Large intestine (tissue), 12 donors: ENCODE measurements at places on chromosomes 7 and 10.

DNA sequence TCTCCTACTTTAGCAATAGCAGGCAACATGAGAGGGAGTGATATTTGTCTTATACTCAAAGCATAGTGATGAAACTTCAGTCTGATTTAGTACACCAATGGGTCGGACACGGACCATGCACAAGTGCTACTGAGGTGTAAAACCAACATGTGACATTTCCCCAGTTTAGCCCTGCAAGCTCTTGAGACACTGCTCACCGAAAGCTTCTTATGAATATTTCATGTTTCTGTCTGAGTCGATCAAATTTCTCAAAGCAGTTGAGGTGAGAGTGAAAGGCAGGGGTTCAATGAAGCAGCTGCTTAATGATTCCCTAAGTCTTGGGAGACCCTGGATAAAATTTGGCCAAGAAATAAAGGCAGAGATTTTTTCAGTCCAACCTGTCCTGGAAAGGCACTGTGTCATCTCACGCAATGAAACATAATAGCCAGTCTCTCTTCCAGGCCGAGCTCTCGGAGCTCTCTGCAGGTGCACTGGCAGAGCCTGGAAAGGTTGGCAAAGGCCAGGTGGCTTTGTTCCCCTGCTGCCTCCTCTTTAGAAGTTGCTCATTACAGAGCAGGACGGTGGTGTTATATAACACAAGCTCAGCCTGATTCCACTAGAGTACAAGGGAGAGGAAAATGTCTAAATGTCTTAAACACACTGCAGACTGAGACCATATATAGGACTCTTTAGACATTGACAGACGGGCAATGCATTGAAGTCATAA lies 33.9 kb upstream of the XPNPEP1 start:
- DNase-seq, result no peak

DNA sequence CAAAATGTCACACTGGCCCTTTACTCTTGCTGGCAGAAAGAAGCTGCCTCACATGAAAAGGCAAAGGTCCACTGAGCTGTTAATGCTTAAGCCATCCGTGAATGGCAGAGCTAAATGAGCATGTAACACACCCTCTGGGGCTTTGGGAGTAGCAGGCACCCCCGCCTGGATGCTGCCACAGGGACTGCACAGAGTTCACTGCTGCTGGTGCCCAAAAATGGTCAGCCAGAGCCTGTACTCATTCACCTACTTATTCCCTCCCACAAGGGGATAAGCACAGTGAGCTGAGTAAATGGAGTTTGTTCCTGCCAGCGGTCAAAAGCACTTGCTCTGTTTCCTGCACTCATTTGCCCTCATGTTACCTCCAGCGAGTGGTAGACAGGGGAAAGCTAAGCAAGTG lies 374.0 kb upstream of the STEAP1 start:
- DNase-seq, result no peak

GRCh38 chr10:128147064-128147463 lies 20.8 kb upstream of the MKI67 start:
- DNase-seq, result no peak

DNA sequence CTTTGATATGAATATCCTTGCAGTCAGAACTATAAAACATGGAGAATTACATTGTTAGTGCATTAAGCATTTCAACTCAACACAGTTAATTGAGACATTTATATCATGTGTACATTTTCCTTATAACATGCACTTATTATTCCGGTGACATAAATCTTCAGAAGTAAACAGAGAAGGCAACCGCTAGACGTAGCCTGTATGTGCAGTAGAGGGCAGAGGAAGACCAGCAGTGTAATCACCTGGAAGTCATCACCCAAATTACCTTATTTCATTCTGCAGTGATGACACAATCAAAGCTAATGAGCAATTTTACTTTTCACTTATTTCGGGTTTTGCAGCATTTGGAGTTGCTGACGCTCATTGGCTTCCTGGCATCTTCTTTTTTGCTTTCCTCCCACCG lies 394.6 kb downstream of the SDK1 start:
- DNase-seq, result no peak

GRCh38 chr10:49282879-49283341 lies 16.1 kb upstream of the C10orf71 start:
- no peak for DNase-seq

GRCh38 chr10:97852277-97852676 lies 2.6 kb downstream of the GOLGA7B start:
- no peak for DNase-seq
